Omental fat pad (tissue), 4 donors: ENCODE measurements at places on chromosomes 16 and 17. TPM values are rescaled to one million over a fixed set of nuclear protein-coding genes. Genes with fewer than 3 reads are reported as not detected.

TAC4 gene
- total RNA-seq = not detected

GNPTG gene
- total RNA-seq = 62.3 TPM

KRT14 gene
- not detected for total RNA-seq

CFAP20 gene
- total RNA-seq = 28.5 TPM

MEOX1 gene
- total RNA-seq = 9.8 TPM

DNAI2 gene
- total RNA-seq = not detected

DNAH9 gene
- total RNA-seq = 4.0 TPM

KRTAP2-1 gene
- total RNA-seq = not detected

RGS11 gene
- 23.5 TPM for total RNA-seq

P2RX5 gene
- 0.84 TPM for total RNA-seq

RNU2-1 gene
- not detected for total RNA-seq

BCL6B gene
- total RNA-seq = 4.6 TPM

ACAP1 gene
- 8.7 TPM for total RNA-seq

KCNG4 gene
- total RNA-seq = not detected

TOX3 gene
- 1.0 TPM for total RNA-seq

INPP5K gene
- 279 TPM for total RNA-seq

HEATR9 gene
- total RNA-seq = not detected

CA4 gene
- total RNA-seq = 9.1 TPM

SMIM5 gene
- 0.31 TPM for total RNA-seq

CCL13 gene
- 1.4 TPM for total RNA-seq

CDIPT gene
- 156 TPM for total RNA-seq

FOXJ1 gene
- total RNA-seq = not detected

PPP1R27 gene
- total RNA-seq = 0.65 TPM

TMEM132E gene
- total RNA-seq = 0.13 TPM

USH1G gene
- total RNA-seq = not detected

SP6 gene
- total RNA-seq = 1.4 TPM

CCL4 gene
- total RNA-seq = 12.0 TPM

CHD9NB gene
- total RNA-seq = 0.48 TPM

SPECC1 gene
- 58.3 TPM for total RNA-seq

CIITA gene
- total RNA-seq = 3.2 TPM

HS3ST3B1 gene
- 5.8 TPM for total RNA-seq

HOXB7 gene
- 9.8 TPM for total RNA-seq

HID1 gene
- total RNA-seq = 7.9 TPM

LPCAT2 gene
- 16.0 TPM for total RNA-seq

TPSG1 gene
- not detected for total RNA-seq

NOS2 gene
- 0.19 TPM for total RNA-seq

PDE6G gene
- not detected for total RNA-seq

SLC12A3 gene
- not detected for total RNA-seq

KRTAP4-1 gene
- not detected for total RNA-seq

ESRP2 gene
- total RNA-seq = not detected

ENPP7 gene
- total RNA-seq = not detected
